Fibroblast of the aortic adventitia (primary cell): ENCODE measurements at places on chromosomes 4 and X. TPM values are rescaled to one million over a fixed set of nuclear protein-coding genes. Genes with fewer than 3 reads are reported as not detected.

Gene PAGE2B
- total RNA-seq: not detected in 2 replicates

Gene DIPK2B
- 0.09 and 0.16 TPM in 2 replicates for total RNA-seq

Gene PAGE4
- total RNA-seq: not detected in 2 replicates

Gene CSN1S1
- total RNA-seq: not detected in 2 replicates

Gene SERPINA7
- not detected in 2 replicates for total RNA-seq

Gene P2RY4
- total RNA-seq: 0.09 and 0.41 TPM in 2 replicates

Gene ELOVL6
- total RNA-seq: 18.2 and 23.0 TPM in 2 replicates
